ENCODE measurements at places on chromosomes 3 and 15. TPM values are rescaled to one million over a fixed set of nuclear protein-coding genes. Genes with fewer than 3 reads are reported as not detected.

The POLQ gene
- total RNA-seq, result 13.2 TPM

The CHRM5 gene
- total RNA-seq, result not detected

DNA sequence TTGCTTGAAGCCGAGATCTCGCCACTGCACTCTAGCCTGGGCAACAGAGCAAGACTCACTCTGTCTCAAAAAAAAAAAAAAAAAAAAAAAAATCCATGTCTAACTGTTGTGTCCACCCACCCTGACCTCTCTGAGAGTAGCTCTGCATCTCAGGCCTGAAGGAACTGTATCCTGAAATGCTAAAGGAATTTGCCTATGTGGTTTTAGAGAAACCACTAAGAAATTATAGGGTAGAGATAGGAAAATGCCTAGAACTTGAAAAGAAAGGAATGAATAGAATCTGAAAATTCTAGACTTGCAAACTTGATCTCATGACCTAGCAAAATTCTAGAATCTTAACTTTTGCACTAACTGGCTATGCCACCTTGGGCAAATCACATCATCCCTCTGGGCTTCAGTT lies 217.5 kb upstream of the ROPN1 start:
- H3K27me3 ChIP-seq, result no peaks in the 10 kb centered on the region
- no peaks in the 10 kb centered on the region for H3K4me1 ChIP-seq
- no peaks in the 10 kb centered on the region for H3K36me3 ChIP-seq
- H3K4me3 ChIP-seq, result no peak overlapping the region
- H3K27ac ChIP-seq, result no peak overlapping the region
- no peak for DNase-seq

- no peaks in the 10 kb centered on the region for H3K36me3 ChIP-seq
- H3K27me3 ChIP-seq, result no peaks in the 10 kb centered on the region
- DNase-seq, result no peak
- H3K4me3 ChIP-seq, result no peak overlapping the region
- H3K27ac ChIP-seq, result peak overlapping the region; percentile 75
Observed at GRCh38 chr15:66650433-66650832, 51.6 kb upstream of the SMAD6 start.

- no peaks in the 10 kb centered on the region for H3K27me3 ChIP-seq
- no peak overlapping the region for H3K4me3 ChIP-seq
- H3K27ac ChIP-seq, result no peak overlapping the region
- H3K4me1 ChIP-seq, result no peaks in the 10 kb centered on the region
Observed at GRCh38 chr15:55789066-55789660, 46.2 kb upstream of the PRTG start.

- DNase-seq, result no peak
- H3K4me3 ChIP-seq, result no peak overlapping the region
- H3K27ac ChIP-seq, result no peak overlapping the region
- H3K27me3 ChIP-seq, result no peaks in the 10 kb centered on the region
Observed at GRCh38 chr3:133700351-133700750, 38.6 kb upstream of the TOPBP1 start.

DNA sequence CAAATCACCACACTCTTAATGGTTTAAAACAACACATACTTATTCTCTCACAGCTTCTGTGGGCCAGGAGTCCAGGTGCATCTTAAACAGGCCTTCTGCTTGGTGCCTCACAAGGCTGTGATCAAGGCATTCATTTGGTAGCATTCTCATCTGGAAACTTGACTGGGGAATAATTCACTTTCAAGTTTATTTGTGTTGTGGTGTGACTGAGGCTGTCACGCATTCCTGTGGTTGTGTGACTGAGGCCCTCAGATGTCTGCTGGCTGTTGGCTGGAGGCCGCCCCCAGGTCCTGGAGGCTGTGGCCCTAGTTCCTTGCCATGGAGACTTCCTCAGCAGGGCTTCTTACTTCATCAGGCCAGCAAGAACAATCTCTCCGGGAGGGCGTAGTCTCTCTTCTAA lies 16.9 kb upstream of the FAM3D start:
- no peaks in the 10 kb centered on the region for H3K36me3 ChIP-seq
- H3K4me3 ChIP-seq, result no peak overlapping the region
- no peaks in the 10 kb centered on the region for H3K27me3 ChIP-seq
- H3K27ac ChIP-seq, result no peak overlapping the region
- no peak for DNase-seq
- H3K4me1 ChIP-seq, result no peaks in the 10 kb centered on the region

- H3K36me3 ChIP-seq, result peaks cover 15% of the 10 kb centered on the region
- no peaks in the 10 kb centered on the region for H3K27me3 ChIP-seq
- no peak overlapping the region for H3K4me3 ChIP-seq
Observed at GRCh38 chr3:119858957-119859356, 77.1 kb downstream of the NR1I2 start.

Data from liver (tissue), 10 donors.